ENCODE measurements at places on chromosomes 11 and 22.

- DNase-seq, result no peak
Measured at GRCh38 chr22:20403779-20404140, 9.8 kb downstream of the ZNF74 start.

- DNase-seq, result no peak
Measured at GRCh38 chr11:34890812-34891211, 25.4 kb downstream of the APIP start.

GRCh38 chr22:25735650-25736049 is 6.3 kb upstream of the MYO18B start:
- no peak for DNase-seq

DNA sequence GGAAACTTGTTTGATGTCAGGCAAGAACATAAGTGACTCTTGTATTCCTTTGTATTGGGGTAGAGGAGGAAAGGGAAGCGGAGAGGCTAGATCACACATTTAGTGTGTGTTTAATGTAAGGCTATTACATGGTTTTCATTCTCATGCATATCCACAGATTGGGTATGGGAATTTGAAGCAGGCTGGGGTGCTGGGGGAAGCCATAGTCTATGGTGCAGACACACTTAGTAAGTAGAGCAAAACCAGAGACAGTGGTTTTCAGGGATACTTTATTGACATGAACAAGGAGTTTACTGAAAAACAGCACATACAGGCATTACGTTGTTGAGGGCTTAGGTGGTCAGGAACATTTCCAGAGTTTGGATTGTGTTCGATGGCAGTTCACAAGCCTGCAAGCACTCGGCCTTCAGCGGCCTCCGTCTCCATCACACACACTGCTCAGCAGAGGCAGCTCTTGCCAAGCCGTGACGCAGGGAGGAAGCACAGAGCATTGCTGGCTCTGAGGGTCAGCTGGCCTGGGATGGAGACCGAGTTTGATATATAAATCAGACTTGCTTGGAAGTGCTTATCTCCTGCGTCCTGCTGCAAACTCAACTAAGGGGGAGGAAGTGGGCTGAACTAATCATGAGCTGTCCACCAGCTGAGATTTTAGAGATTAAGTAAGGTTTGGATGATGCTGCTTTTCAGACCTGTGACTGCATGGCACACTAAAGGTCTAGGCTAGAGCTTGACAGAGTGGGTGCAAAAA is 25.3 kb downstream of the SCN3B start:
- DNase-seq, result no peak

- DNase-seq, result peak; percentile 71
Measured at GRCh38 chr11:123577081-123577598, 77.3 kb downstream of the SCN3B start.

DNA sequence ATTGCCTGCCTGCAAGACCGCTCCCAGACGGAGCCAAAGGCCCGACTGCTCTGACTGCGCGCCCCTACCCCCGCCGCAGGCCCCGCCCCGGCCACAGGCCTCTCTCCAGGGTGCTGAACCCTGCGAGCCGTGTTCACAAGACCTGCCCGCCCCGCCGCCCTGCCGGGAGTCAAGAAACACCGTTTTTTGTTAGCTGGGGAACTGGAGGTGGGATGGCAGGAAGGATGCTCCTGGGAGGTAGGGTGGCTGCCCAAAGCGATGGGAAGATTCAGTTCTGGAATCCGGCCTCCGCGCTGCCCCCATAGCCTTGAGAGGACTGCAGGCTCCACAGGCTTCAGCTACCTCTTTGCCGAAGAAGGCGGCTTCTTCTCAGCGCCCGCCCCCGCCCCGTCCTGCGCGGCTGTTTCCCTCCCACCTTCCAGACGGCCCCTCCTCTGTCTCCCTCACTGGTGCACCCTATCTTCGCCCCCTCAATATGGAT is 2.7 kb upstream of the PDE2A start:
- DNase-seq, result peak; percentile 72

DNA sequence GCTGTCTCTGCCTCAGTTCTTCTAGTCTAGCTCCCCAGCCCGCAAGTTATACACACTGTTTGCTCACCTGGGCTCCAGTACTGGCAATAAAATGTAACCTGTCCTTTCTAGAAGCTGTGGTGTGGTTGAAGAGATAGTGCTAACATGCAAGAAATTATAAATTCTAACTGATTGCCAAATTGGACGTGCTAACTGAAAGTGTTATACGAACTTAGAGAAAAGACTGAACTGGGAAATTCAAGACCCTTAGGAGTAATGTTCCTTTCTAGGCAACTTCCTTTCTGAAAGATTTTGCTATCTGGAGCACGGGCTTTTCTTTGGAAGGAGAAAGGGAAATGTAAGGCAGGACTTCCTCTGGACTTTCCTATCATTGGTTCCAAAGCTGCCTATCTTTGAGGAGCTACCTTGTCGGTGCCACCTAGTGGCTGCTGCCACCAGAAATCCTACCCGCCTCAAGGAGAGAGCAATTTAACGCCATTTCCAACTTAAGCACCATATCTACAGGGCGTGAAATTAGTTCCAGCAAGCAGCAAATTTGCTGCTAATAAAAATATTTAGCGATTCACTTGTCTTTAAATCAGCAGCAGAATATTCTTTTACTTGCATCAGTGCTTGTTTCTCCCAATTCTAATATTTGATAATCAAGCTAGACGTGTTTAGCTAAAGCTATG is 12.7 kb upstream of the TMEM218 start:
- DNase-seq, result peak; percentile 10

DNA sequence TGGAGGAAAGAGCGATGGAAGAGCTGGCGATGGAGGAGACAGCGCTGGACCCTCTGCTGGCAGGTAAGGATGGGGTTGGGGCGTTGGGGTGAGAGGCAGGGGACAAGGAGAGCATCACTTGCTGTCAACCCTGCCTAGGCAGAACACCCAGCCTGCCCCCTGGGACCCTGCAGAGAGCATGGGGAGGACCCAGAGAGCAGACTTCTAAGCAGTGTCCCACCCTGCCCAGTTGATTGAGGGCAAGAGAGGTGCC is 111.6 kb upstream of the ANO1 start:
- DNase-seq, result no peak

GRCh38 chr22:44523981-44524759 is 26.1 kb upstream of the RTL6 start:
- no peak for DNase-seq

DNA sequence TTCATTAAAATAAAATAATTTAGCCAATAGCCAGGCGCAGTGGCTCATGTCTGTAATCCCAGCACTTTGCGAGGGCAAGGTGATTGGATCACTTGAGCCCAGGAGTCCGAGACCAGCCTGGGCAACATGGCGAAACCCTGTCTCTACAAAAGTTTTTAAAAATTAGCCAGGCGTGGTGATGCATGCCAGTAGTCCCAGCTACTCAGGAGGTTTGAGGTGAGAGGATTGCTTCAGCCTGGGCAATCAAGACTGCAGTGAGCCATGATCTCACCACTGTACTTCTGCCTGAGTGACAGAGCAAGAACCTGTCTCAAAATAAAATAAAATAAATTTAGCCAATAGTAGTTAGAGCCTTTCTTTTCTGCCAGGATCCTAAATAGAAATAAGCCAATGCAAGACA is 12.2 kb downstream of the HPS5 start:
- DNase-seq, result no peak

DNA sequence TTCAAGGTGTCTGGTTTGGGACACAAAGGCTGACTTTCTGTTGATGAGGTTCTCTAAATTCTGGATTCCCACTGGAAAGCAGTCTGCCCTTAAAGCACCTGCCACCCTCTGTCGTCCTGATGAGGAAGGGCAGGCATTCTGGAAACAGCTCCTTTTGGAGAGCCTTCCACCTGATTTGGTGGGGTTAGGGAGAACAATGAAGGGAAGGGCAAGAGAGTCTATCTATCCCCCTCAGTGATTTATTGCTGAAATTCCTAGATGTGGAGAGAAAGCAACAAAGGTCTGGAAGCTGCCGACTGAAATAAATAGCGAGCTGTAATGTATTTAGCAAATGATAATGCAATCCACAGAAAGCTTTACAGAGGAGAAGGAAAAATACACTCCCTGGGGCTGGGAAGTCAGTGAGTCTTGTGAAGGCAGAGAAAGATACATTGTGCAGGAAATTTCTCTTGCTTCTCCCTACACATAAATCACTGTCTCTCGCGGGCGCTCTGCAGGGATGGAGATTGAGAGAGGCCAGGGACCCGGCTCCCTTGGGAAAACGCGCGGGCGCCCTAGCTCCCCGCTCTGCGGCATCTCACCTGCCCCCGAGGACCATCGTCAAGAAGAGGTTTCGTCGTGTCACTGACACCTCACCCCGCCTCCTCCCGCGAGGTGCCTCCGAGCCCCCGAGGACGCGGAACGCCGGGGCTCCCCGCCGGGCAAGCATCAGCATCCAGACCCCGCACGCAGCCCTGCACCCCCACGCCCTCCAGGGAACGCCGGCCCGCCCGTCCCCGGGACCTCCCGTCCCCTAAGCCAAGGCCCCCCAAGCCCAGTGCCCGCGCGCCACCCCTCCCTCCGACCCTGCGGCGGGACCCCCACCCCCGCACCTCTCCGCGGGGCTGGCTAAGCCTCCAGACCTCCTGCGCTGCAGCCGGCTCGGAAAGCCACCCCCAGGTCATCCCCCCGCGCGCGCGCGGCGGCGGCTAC is 673 bp downstream of the CDON start:
- DNase-seq, result peak; percentile 28

DNA sequence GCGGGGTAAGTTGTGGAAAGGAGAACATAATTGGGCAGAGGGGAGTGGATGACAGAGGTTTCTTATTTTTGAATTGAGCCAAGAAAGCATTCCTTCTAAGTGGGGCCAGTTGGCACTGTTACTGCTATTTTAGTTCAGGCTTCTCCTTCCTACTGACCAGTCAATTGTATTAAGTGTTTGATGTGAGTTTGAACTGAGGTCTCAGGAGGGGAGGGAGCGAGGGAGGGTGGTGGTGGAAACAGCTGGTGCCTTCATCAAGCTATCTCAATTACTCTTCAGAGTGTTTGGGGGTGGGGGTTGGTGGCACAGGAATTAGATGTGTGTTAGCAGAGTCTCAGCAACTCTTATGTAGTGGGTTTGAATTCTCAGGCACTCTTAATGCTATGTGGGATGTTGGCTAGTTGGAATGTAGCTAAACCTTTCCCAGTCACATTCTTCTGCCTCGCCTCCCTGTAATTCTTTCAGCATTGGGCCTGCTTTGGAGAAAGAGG is 14.5 kb downstream of the CTNND1 start:
- no peak for DNase-seq

DNA sequence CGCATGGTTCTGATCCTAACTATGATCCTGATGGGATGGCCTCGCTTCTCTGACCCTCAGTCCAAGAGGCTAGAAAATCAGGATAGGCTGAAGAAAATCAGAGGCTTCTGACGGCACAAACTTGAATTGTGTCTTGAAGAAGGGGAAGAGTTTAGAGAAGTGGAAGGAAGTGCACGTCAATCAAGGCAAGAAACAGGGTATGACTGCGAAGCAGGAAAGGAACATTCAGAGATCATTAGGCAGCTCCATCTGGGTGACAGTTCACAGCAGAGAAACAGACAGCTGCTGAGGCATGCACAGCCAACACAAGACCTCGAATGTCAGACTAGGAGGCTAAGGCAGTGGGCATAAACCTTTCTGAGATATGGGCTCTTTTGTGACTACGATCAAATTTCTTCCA is 29.3 kb downstream of the CLPB start:
- no peak for DNase-seq

DNA sequence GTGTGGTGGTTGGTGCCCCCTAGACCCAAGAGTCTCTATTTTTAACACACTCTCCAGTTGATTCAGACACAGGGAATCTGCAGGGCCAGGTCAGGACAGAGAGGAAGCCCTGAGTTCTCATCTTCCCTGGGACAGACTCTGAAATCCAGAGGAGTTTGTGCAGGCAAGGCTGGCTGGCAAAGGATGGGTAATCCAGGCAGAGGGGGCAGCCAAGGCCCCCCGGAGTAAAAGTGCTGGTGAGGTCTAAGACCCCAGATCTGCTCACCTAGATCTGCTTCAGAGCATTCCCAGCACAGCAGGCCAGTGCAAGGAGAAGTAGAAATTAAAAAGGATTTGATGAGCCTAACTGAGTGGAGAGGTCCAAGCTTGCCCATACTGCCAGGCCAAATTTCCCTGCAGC is 40.6 kb upstream of the MN1 start:
- no peak for DNase-seq

GRCh38 chr11:116582571-116582970 is 190.2 kb downstream of the BUD13 start:
- DNase-seq, result no peak

- DNase-seq, result no peak
Measured at GRCh38 chr11:95661162-95661561, 128.4 kb downstream of the FAM76B start.

GRCh38 chr11:84227970-84228665 is 942.0 kb upstream of the CCDC90B start:
- no peak for DNase-seq
